ENCODE measurements at places on chromosomes 2 and 18. TPM values are rescaled to one million over a fixed set of nuclear protein-coding genes. Genes with fewer than 3 reads are reported as not detected.

DNA sequence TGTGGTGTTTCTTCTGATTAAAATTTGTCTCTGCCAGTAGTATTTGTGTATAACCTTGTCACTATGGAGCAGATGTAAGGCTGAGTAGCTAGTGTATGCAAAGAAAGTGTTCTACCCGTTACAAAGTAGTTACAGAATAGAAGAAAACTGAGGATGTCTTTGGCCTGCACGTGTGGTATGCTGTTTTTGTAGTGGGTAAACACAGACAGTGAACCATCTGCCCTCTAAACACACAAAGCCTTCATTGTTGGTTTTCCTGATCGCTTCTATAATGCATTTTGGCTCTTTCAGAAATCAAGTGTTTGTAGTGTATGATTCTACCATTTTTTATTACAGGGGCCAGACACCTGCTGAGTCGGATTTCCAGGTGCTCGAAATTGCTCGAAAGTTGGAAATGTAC, 61.5 kb downstream of the FARP2 start:
- no peak for DNase-seq

DNA sequence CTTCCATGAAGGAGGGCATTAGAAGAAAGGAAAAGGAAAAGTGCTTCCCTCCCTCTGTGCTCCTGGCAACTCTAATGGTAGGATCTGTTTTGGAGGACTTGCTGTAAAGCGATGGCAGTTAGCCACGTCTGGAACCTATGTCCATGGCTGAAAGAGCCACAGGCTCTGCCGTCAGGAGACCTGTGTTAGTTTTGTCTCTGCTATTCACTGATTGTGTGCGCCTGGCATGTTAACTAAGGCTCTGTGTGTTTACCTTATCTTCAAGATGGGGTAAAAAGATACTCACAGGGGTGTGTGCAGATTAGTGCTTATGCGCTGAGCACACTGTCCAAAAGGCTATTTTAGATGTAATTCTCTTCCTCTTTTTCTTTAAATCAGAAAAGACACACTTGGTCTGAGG, 109.8 kb upstream of the LTBP1 start:
- no peak for DNase-seq

GRCh38 chr2:226622484-226622883, 177.1 kb downstream of the IRS1 start:
- no peak for DNase-seq

DNA sequence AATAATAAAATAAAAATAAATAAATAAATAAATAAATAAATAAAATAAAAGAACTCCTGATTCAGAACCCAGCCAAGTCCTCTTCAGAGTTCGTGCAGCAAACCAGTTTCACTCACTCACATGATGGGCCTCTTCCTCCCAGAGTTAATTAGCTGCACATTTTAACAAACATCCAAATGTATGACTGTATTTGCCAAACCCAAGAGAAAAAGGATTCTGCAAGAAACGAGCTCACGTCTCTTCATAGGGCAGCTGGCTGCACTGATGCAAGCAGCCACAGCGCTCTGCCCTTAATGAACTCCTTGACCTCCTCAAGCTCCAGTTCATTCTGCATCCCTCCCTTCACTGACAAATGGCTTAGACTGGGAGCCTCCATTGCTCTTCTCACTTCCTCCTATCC, 55.1 kb downstream of the MREG start:
- DNase-seq: no peak

DNA sequence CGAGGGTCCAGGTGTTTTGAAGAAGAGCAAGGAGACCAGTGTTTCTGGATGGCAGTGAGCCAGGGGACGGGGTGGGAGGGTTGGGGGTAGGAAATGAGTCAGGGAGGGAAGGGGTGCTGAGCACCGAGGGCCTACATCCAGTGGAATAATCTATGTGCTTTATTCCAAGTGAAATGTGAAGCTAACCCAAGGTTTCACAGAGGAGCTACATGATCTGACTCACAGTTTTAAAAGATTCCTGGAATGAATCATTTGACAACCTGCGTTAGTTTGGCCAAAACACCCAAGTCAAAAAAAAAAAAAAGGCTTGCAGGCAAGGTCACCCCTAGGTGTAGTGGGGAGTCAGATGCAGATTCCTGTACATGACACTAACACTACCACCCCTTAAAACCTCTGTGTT, 419.7 kb upstream of the MEX3C start:
- no peak for DNase-seq

GRCh38 chr18:61860302-61860701, 32.5 kb downstream of the RNF152 start:
- DNase-seq: no peak

- no peak for DNase-seq
Observed at GRCh38 chr2:16900405-16901025, 234.9 kb upstream of the CYRIA start.

DNA sequence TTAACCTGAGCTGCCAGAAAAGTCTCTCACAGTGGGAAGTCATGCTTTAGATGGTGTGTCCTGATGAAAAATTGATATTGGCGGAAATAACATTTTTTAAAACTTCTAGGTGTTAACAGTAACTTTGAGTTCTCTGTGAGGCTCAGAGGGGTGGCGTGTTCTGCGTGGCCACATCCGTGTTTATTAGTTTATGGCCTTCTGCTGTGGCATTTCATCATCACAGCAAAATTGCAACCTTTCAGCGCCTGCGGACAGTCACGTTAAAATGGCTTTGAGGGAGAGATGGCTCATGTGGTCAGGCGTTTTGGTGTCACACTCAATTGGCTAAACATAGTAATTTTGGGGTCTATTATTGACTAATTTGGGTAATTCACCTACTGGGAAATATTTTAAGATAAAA, 42.4 kb downstream of the KLHL29 start:
- peak; percentile 8 for DNase-seq

DNA sequence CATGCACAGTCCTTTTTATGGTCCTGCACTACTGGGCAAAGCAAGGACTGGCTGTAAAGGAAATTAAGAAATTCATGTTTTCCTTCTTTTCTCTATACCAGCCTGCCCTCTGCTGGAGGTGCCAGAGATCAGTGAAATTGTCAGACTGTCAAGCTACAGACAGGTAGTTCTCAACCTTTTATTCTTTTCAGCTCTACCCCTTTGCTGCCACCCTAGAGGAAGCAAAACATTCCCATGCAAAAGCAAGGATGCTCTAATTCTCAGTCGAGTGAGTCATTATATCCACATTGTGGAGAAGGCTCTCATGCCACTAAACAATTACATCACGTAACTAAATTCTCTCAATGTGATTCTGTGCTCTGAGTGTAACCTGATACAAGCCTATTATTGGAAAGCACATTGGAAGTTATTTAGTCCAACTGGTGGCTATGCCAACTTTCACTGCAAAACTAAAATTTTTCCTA, 25.0 kb upstream of the RAPGEF4 start:
- no peak for DNase-seq

DNA sequence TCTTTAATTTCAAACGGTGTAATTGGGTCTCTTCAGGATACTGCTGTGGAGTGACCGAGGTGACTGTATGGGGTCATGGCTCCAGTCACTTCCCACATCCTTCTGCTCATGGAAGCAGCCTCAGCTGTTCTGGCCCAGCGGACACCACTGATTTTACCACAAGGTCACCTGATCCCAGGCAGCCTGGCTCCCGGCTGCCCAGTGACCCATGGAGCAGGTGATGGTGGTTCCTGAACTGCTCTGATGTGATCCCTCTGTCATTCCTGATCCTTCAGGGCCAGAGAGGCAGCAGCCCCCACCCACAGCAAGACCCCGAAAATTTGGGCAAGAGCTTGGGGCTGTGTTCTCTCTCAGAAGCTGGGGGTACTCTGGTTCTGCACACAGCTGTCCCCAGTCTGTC, 35.5 kb upstream of the HS6ST1 start:
- DNase-seq: no peak

GRCh38 chr2:233252227-233252626, 754 bp downstream of the ATG16L1 start:
- no peak for DNase-seq

DNA sequence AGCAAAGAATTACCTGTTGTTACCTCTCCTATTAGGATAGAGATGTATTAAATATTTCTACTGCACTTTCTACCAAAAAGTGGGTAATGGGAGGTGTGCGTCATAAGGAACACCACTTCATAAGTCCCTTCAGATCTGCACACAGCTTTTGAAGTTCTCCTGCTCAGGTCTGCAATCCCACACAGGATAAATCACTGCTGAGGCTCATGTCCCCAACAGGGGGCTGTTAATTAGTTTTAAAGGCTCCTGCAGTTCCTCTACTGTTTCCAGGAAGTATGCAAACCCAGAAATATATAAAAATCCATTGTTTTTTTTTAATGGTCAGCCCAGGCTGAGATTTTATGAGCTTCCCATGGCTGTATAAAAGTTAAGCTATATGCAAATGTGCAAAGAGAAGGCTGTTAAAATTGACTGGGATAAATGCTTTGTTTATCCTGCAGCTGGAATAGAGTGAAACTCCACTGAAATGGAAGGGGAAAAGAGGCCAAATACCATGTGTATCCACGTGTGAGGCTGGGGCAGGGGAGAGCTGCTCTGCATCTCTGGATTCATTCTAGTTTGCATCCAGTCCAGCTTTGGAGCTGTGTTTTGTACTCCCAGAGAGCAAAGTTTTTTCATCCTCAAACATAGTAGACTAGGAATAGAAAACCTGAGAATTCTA, 903.7 kb downstream of the TDRD15 start:
- no peak for DNase-seq

DNA sequence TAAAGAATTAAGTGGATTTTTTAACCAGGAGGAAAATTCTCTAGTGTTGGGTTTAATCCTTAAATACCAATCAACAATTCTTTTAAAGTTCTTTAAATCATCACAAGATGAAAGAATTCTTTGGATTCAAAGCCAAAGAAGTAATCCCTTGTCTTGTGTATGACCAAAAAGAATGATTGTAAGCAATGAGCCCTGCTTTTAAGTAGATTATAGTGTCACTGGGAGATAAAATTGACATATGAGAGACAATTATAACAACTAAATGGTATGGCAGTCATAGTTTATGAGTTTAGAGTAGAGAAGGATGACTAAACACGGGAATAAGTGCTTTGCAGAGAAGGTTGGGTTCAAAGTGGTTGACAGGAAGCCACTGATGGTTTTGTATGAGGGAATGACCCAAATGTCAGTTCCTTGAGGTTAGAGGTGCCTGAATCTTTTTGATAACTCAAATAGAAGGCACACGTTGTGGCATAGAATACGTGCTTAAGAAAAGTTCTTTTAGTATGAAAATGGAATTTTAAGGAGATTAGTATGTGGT, 199.6 kb upstream of the TCF4 start:
- no peak for DNase-seq

DNA sequence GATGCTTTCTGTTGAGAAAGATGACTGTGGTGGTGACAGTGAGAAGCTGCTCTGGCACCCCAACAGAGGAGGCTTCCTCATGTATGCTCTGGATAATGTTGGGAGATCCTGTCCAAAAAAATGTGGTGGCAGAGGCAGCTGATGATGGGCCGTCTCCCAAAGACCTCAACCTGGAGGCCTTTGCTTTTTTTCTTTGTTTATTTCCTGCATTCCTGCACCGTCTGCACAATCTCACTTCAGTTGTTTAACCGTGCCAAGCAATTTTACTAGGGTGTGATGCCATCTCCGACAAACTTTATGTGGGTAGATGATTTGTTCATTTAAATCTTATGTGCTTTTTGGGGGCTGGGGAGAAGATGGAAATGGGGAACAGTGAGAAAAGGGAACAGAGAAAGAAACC, 62.2 kb upstream of the IGFBP5 start:
- no peak for DNase-seq

DNA sequence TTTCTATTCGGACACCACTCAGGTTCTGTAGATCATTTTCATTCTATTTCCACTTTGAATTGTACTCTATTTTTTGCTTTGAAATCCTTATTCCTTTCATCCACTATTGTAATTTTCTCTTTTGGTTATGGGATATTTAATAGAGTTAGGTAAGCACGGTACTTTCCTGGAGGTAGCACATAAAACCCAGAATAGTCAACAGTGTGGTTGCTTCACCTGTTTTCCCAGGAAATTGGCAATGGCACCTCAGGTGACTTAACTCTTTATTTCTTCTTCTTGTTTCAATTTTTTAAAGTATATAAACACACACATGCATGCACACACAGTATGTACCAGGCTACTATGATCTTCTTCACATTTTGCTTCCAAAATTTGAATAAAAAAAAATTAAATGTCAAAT, 682.0 kb upstream of the TMEFF2 start:
- DNase-seq: no peak

GRCh38 chr2:165563468-165564225, 94.1 kb downstream of the CSRNP3 start:
- no peak for DNase-seq

DNA sequence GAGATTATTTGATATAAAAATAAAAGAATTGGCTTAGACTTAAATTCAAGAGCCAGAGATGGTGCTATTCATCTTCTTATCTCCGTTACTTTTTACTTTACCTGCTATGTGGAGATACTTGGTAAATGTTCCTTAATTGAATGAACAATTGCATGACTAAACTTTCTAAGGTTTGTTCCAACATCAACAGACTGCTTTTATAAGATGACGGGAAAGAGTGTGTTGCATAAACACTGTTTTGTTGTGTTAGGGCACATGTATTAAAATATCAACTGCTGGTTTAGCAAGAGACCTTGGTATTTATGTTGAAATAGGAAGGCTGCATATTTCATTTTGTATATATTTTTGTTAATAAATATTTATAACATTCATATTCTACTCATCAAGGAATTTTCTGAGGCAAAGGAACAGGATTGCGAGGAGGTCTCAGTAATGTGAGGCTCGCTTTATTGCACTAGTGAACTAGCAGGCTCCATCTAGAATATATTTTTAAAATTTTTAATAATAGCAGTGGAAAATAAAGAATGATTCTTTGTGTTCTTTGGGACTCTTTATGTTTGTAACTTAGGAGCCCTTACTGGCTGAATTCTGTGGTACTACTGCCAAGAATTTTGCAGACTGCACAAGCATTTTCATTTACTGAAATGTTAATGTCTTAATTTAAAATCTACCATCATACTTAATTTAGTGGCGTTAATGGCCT, 10.7 kb upstream of the NFE2L2 start:
- no peak for DNase-seq

The ABCG5 gene
- total RNA-seq: 57.0 TPM

The ITPRIPL1 gene
- total RNA-seq: 0.20 TPM

The KCTD1 gene
- total RNA-seq: 5.0 TPM

The RAMP1 gene
- total RNA-seq: 10.0 TPM

The MATN3 gene
- total RNA-seq: 0.08 TPM

The PROKR1 gene
- 0.05 TPM for total RNA-seq

The NTSR2 gene
- not detected for total RNA-seq

The PLCD4 gene
- 0.43 TPM for total RNA-seq

The RAD51AP2 gene
- 0.30 TPM for total RNA-seq
